PC-9 (cell line): ENCODE measurements at places on chromosomes 6 and 20.
A peak's percentile ranks its signal among the peaks of the same experiment; 100 is the strongest.

DNA sequence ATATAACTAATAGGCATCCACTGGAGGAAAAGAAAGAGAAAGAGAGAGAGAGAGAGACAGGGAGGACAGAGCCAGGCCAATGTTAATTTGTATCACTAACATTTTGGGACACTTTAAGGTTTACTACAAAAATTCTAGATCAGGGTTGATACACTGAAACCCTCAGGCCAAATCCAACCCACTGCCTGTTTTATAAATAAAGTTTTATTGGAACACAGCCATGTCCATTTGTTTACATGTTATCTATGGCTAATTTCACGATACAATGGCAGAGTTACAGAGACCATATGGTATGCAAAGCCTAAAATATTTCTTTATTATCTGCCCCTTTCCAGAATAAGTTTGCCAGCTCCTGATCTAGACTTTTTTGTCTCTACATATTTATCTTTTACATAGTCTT, 263.9 kb downstream of the ZNF217 start:
- DNase-seq, result no peak

- DNase-seq, result no peak
Measured at GRCh38 chr20:43715511-43715910, 11.3 kb downstream of the GTSF1L start.

DNA sequence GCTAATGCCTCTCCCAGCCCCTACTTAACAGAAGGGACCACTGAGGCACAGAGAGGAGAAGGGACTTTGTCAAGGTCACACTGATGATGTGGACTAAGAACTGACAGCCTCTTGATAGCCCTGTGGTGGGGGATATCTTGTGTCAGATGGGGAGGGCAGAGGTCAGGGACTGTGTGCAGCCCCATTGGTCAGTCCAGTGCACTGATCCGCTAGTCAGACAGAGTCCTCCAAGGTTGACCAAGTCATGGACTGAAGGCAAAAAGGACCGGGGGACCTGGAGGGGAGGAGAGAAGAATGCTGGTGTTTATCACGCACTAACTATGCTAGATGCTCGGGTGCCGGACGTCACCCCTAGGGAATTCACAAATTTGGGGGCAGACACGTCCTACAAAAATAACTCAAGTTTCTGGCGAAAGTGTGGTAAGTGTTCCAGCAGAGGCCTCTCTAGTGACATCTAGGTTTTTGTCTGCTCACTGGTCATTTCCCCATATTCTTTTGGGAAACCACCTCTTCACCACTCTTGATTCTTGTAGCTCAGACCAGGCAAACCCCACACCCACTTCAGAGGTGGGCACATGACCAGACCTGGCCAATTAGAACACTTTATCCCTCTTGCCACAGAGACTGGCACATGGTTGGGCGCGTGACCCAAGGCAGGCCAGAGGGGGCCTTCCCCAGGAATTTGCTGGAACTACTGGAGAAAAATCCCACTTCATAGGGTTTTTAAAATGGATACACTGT, 21.0 kb downstream of the TCF15 start:
- no peak for DNase-seq

DNA sequence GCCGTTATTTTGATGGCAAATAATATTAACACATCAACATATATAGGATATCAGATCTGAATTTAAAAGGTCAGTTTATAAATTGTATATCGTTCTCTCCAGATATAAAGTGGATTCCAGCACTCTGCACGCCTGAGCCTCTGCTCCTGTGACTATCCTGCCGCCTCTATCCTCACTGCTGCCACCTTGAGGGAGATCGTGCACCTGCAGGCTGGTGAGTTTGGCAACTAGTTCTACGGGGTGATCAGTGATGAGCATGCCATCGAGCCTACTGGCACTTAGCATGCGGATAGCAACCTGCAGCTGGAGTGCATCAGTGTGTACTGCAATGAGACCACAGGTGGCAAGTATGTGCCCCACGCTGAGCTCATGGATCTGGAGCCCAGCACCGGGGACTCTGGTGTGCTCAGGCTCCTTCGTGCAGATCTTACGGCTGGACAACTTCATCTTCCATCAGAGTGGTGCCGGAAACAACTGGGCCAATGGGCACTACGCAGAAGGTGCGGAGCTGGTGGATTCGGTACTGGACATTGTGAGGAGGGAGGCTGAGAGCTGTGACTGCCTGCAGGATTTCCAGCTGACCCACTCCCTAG, 84.9 kb downstream of the FBXO5 start:
- no peak for DNase-seq

- DNase-seq, result no peak
Measured at GRCh38 chr20:61901392-61902220, 164.1 kb downstream of the TAF4 start.

DNA sequence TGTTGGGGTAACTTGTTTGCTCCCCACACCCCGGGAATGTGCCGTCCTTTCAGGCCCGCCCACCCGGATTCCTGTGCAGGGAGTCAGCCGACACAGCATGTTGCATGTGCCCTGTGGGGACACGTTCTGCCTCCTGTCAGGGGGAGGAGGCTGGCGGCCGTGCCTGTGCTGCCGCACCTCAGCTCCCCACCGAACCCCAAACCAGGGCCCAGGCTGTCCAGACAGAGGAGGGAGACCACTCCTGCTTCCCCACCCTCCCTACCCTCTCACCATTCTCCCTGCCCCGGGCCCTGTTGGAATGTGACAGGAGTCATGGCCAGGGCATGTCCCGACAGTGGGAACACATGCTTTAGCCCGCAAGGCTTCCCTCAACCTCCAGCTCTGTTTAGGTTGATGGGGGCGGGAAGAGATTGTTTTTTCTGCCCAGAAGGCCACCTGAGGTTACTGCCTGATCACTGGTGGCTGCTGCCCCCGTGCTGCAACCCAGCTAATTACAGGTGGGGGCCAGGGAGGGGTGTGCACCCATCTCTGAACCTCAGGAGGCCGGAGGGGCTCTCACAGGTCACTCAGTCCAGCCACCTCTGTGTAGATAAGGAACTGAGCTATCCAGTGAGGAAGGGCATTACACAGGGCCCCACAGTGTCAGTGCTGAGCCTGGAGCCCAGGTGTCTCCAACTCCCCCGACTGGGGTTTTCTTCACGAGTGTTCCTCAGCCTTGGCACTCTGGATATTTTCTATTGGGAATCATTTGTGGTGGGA, 13.6 kb downstream of the LRRC73 start:
- peak; percentile 78 for DNase-seq

DNA sequence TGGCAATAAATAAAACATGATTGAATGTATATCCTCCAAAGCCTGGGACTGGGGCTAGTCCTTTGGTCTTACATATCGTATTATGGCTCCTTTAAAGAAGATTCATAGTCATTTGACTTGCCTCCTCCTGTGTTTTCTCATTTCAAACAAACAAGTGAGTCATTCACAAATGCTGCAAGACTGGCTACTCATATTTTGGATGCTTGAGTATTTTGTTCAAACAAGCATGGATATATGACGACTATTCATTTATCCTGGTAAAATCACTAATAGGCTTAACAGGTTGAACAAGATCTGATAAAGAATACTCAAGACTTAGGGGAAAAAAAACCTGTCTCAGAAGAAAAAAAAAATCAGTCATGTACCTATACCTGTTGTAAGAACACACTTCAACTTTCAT, 111.1 kb upstream of the CCDC28A start:
- peak; percentile 100 for DNase-seq

GRCh38 chr6:105994591-105995390, 91.3 kb upstream of the PRDM1 start:
- DNase-seq, result no peak

- no peak for DNase-seq
Measured at GRCh38 chr6:32397252-32397920, 9.6 kb downstream of the BTNL2 start.

- peak; percentile 58 for DNase-seq
Measured at GRCh38 chr6:21201637-21202350, 391.8 kb upstream of the SOX4 start.

DNA sequence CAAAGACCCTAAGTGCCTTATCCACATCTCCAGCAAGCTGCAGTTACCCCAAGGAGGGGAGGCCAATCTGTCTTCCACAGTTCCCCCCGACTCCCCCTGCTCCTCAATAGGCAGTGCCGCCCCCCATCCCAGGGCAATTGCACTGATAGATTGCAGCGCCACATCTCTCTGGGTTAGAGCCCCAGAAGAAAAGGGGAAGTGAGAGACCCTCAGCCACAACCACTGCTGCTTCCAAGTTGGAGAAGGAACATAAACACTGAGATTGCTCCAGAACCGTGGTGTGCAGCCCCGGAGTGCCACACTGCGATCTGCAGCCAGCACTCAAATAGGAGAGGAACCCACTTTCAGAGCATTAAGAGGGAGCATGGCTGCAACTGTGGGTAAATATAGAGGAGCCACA, 101.5 kb downstream of the RWDD2A start:
- DNase-seq, result no peak

- peak; percentile 43 for DNase-seq
Measured at GRCh38 chr6:135212935-135213334, 31.8 kb downstream of the MYB start.
